Neural cell (in vitro differentiated cells): ENCODE measurements at places on chromosomes 13 and 19. TPM values are rescaled to one million over a fixed set of nuclear protein-coding genes. Genes with fewer than 3 reads are reported as not detected.

The IGFL4 gene
- 4.4 and 5.2 TPM in 2 replicates for polyA plus RNA-seq

The EGLN2 gene
- 110 and 112 TPM in 2 replicates for polyA plus RNA-seq

The APOC4 gene
- polyA plus RNA-seq, result not detected in 2 replicates

The FGF9 gene
- 27.2 and 29.4 TPM in 2 replicates for polyA plus RNA-seq

The LAIR1 gene
- polyA plus RNA-seq, result not detected in 2 replicates
